ENCODE measurements at places on chromosomes 3 and 15.

DNA sequence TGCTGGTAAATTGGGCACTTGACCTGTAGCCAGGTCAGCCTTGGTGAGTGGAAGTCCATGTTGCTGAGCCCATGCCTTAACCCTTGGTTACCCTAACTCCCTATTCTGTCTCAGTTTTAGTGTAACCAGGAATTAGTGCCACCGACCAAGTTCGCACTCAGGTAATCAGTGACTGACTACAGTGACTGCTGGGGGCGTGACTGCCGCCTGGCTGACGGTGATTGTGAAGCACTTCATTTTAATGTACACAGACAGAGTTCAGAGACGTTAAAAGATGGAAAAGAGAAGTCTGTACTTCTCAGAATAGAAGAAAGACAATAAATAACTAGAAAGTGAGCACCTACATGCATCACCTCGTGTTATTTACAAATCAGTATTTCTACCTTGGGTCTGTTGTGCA, 17.3 kb downstream of the CFAP161 start:
- DNase-seq = no peak

DNA sequence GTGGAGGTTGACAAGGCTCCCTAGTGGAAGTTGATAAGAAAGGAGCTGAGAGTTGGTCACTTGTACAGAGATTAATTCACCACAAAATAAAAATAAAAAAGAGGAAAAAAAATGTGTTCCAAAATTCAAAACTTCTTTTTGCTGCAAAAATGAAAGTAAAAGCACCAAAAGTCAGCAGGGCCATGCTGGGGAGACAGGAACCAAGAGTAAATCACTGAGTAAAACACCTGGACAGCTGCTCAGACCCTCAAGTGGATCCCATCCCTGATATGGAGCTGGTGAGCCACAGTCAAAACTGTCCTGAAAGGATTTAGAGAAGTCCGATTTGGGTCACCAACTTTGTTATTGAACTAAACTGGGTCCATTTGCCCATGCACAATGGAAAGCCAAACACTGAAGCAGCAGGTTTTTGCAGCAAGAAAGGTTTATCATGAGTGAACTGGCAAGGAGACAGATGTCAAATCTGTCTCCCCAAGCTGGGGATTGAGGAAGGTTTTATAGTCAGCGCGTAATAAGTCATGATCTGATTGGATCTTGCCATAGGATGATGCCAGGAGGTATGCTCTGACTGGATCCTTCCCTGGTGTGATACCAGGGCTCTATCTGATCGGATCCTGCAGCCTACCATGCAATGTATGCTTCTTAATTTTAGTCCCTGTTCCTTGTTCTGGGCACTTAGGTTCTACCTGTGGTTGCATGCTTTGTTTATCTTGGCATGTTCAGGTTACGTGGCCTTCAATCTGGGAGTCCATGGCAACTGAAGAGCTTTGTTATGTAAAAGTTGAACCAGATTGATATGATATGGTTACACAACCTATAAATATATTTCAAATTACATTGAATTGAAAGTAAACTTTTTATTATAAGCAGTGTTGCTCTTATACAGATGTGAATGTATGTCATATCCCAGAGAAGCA, 313.2 kb downstream of the POLQ start:
- DNase-seq = no peak

DNA sequence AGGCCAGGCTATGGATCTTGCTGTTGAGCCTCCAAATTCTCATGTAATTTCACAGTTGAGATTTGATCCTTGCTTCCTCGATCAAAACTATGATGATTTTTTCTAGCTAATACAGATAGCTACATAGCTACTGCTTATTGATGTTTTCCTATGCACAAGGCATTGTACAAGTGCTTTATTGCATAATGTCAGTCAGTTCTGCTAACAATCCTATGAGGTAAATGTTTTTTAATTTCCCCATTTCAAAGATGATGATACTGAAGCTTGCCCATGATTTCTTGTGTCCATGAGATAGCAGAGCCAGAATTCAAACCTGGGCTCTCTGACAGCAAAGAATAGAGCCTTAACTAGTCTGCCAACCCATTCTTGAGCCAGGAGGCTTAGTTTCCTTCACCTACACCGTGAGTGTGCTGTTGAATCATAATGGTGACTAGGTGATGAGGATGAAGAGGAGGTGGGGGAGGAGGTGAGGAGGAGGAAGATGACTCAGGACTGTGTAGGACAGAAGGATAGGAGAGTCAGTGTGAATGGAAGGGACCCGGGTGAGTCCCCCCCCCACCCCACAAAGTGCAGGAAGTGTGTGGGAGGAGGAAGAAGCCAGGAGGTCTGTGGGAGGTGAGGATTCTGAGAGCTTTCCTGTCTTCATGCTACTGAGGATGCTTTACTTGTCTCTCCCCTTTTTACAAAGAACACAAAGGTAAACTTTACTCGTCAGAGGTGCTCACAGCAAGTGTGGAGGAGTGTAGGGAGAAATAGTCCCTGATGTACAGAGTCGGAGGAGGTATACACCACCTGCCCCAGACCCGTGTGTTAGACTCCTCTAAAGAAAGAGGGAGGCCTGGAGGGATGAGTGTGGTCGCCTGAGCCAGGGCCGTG, 3.6 kb downstream of the TAGLN3 start:
- no peak for DNase-seq

GRCh38 chr15:28956491-28956890, 70.7 kb downstream of the APBA2 start:
- DNase-seq = no peak

DNA sequence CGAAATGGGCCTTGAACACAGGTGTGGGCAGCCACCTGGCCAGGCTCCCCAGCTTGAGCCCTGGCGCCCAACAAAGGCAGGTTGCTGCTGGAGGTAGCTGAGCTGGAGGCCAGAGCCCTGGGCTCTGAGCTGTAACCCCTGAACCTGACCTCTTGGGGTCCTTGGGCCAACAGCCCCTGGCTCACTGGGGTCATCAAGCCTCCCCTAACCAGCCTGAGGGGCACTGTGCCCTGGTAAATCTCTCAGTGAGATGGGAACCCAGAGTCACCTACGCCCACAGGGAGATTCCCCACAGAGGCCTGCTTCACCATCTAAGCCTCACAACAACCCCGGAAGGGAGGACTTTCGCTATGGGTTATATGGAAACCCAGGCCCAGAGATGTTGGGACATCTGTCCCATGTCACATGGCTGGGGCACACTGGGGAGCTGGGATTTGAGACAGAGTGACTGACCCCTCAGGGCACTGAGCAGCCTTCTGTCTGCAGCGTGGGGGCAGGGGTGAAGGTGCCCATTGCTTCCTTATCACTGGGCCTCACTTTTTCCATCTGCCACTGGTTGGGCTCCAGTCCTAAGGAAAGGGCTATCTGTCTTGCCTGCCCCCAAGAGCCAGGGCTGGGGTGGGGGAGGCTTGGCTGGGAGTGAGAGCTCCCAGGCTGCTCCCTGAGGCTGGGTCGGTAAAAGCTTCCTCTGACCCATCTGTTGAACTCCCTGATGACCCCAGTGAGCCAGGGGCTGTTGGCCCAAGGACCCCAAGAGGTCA, 59.1 kb downstream of the IQSEC1 start:
- peak; percentile 53 for DNase-seq

DNA sequence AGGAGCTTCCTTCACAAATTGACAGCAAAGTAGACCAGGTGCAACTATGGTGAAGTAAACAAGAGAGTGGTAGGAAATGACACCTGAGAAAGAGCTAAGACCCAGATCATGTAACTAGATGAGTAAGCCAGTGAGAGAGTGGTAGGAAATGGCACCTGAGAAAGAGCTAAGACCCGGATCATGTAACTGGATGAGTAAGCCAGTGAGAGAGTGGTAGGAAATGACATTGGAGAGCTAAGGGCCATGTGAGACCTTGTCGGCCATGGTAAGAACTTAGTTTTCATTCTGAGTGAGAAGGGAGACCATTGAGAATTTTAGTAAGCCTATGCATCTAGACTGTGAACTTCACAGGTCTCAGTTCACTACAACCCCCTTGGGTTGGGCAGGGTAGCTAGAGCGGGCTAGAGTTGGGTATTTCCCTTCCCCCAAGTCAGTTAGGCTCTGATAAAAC, 5.4 kb upstream of the SENP7 start:
- peak; percentile 87 for DNase-seq

- DNase-seq = no peak
Observed at GRCh38 chr3:140695361-140696061, 17.6 kb downstream of the TRIM42 start.

DNA sequence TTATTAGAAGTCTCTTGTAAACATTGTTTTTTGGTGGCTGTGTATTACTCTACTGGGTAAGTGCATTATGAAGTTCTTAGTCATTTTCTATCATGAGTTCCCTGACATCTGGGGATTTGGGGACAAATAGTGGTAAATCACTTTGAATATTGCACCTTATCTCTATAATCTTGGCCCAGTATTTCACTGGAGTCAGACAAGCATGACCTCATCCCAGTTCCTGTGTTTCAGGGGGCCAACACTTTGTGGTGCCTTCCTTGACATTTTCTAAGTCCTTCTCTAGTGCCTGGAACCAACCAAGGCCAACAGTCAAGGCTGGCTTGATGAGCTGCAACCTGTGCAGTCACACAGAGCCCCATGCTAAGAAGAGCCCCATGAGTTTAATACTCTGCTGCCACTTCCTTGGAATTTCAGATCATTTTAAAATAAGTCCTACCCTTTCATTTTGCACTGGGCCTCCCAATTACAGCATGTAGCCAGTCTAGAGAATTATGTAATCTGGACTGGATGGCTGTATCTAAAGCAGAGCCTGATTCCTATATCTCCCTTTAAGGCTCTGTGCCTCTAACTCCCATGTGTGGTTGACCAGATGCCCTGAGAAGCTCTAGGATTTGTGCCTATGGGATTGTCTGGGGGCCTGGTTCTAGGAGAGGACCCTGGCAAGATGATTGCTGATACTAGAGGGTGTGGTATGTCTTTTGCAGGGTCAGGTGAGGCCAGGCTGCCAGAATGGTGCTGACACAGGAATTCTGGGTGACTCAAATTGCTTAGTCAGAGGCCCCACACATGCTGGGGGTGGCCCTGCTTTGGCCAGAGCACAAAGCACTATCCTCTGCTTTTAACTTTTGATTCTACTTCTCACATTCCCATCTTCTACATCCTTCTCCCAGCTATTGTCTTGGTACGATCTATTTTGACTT, 319.6 kb upstream of the TBC1D5 start:
- no peak for DNase-seq

DNA sequence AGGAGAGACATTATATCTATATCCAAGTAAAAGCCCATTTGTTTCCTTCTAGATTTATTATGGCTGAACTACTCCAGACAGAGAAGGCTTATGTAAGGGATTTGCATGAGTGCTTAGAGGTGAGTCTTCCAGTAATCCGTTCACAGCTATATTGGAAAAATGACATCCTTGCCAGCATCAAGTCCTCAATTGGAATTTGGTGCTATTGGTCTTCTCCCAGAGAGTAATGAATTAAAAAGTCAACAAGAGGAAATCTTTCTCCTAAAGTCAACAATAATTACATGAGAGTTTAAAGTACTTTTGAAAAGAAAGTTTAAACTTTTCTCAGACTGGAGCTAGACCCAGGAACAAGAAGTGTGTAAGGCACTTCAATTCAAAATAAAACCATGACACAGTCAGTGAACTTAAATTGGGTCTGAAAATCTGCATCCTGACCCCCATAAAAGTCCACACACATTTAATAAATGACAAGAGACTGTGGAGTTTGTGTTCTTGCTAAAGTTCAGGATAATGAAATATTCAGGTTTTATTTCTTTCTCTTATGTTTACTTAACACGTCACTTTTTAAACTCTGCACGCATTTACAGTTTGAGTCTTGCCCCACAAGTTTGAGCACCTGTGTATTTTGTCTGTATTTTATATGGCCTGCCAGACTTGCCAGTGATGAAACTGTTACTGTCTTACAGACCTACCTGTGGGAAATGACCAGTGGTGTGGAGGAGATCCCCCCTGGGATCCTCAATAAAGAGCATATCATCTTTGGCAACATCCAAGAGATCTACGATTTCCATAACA, 268.2 kb upstream of the UMPS start:
- DNase-seq = no peak

DNA sequence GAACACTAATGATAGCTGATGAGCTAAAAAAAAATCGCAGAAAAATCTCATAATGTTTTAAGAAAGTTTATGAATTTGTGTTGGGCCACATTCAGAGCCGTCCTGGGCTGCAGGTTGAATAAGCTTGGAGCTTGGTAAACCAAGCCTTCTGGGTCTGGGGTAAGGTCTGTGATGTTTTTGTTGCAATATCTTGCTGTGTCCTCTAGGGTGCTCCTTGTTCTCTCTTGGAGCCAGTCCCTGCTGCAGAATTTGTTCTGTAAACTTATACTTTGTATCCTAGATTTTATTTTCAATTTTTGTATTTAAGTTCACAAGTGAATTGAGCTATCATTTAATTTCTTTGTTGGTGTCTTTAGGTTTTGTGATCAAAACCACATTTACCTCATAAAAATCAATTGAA, 143.7 kb downstream of the NR1D2 start:
- no peak for DNase-seq

GRCh38 chr3:144003051-144003450, 31.4 kb downstream of the DIPK2A start:
- no peak for DNase-seq

GRCh38 chr3:5188419-5189221, 1.1 kb downstream of the EDEM1 start:
- peak; percentile 84 for DNase-seq
